ENCODE measurements at places on chromosomes 7 and 10. TPM values are rescaled to one million over a fixed set of nuclear protein-coding genes. Genes with fewer than 3 reads are reported as not detected.
A peak's percentile ranks its signal among the peaks of the same experiment; 100 is the strongest.

DNA sequence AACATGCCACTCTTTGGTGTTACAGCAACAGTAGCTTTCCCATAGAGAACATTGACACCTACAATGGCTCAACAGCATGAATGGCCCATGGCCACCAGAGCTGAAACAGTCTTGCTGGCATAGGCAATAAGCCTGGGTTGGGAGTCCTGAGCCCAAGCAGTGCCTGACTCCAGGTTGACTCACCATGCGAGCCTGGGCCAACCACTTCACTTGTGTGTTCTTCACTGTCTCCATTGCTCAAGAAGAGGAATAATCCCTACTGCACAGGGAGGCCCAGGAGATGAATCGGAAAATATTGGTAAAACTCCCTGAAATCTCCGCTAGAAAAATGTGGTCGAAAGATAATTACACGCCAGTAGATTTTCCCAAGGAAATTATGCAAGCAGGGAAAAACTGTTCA is 89.2 kb upstream of the INHBA start:
- peaks cover 1% of the 10 kb centered on the region for H3K36me3 ChIP-seq
- H3K4me1 ChIP-seq = no peaks in the 10 kb centered on the region
- no peak for DNase-seq
- no peak overlapping the region for H3K4me3 ChIP-seq
- no peaks in the 10 kb centered on the region for H3K27me3 ChIP-seq
- no peak overlapping the region for H3K27ac ChIP-seq

DNA sequence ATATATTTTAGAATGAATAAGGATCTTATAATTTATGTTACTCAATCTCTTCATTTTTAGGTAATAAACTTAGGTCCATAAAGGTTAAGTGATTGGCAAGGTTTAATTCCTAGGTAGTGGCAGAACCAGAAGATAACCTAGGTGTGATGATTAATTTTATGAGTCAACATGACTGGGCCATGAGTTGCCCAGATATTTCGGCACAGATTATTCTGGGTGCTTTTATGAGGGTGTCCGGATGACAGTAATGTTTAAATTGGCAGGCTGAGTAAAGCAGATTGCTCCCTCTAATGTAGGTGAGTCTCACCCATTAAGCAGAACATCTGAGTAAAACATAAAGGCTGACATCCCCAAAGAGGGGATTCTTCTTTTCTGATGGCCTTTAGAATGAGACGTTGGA is 1349.3 kb upstream of the CELF2 start:
- no peak overlapping the region for H3K27ac ChIP-seq
- no peak overlapping the region for H3K4me3 ChIP-seq
- H3K27me3 ChIP-seq = no peaks in the 10 kb centered on the region
- no peak for DNase-seq
- H3K4me1 ChIP-seq = no peaks in the 10 kb centered on the region

GRCh38 chr7:140212100-140212881 is 35.5 kb upstream of the KDM7A start:
- H3K4me3 ChIP-seq = peak overlapping the region; percentile 16
- H3K4me1 ChIP-seq = peaks cover 73% of the 10 kb centered on the region
- H3K27me3 ChIP-seq = no peaks in the 10 kb centered on the region
- peak; percentile 82 for DNase-seq
- H3K36me3 ChIP-seq = no peaks in the 10 kb centered on the region

GRCh38 chr10:29120216-29120615 is 168.7 kb upstream of the LYZL1 start:
- H3K36me3 ChIP-seq = no peaks in the 10 kb centered on the region
- H3K27me3 ChIP-seq = no peaks in the 10 kb centered on the region
- DNase-seq = no peak
- H3K4me1 ChIP-seq = no peaks in the 10 kb centered on the region
- no peak overlapping the region for H3K27ac ChIP-seq
- H3K4me3 ChIP-seq = no peak overlapping the region

- no peak overlapping the region for H3K4me3 ChIP-seq
- no peaks in the 10 kb centered on the region for H3K4me1 ChIP-seq
- no peak for DNase-seq
- no peaks in the 10 kb centered on the region for H3K36me3 ChIP-seq
Measured at GRCh38 chr7:157651366-157652160, 314.8 kb downstream of the DNAJB6 start.

GRCh38 chr7:32256376-32256775 is 186.2 kb upstream of the PDE1C start:
- no peaks in the 10 kb centered on the region for H3K27me3 ChIP-seq
- H3K27ac ChIP-seq = no peak overlapping the region
- no peak overlapping the region for H3K4me3 ChIP-seq
- no peaks in the 10 kb centered on the region for H3K4me1 ChIP-seq
- no peaks in the 10 kb centered on the region for H3K36me3 ChIP-seq

DNA sequence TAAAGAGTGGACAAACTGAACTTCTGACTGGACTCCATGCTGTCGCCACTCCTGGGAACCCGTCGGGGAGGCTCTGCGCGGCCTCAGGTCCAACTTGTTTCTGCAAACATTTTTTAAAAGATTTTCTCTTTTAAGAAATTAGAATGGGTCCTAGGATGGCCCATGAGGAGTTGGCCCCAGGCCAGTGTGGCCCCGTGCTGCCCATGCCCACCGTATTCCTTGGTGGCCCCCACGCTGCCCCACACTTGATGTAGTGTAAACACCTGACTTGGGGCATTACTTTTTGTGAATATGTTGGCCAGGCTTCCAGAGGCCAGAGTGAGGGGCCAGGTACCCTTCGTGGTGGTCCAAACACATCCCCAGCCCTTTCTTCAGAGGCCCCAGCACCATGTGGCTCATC is 19.3 kb downstream of the ZNF316 start:
- H3K36me3 ChIP-seq = peaks cover 31% of the 10 kb centered on the region
- H3K4me1 ChIP-seq = no peaks in the 10 kb centered on the region
- no peak overlapping the region for H3K4me3 ChIP-seq
- H3K27me3 ChIP-seq = no peaks in the 10 kb centered on the region
- H3K27ac ChIP-seq = no peak overlapping the region

DNA sequence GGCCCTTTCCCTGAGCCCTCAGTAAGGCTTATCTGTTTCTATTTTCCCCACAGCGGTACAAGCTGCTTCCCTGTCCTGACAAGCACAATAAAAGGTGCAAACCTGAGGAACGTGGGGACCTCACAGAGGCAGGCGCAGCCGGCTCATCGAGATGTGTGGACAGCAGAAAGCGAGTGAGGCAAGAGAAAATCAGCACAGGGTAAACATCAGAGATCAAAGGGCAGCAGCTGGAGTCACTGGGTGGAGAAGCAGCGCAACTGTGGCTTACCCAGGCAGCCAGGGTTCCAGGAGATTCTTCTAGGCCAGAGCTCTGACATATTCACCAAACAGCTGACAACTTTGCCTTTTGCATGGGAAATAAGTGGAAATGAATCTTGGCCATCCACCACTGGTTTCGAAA is 212.6 kb downstream of the WDR11 start:
- H3K27ac ChIP-seq = no peak overlapping the region
- DNase-seq = no peak
- no peaks in the 10 kb centered on the region for H3K27me3 ChIP-seq
- H3K36me3 ChIP-seq = no peaks in the 10 kb centered on the region
- H3K4me1 ChIP-seq = no peaks in the 10 kb centered on the region

DNA sequence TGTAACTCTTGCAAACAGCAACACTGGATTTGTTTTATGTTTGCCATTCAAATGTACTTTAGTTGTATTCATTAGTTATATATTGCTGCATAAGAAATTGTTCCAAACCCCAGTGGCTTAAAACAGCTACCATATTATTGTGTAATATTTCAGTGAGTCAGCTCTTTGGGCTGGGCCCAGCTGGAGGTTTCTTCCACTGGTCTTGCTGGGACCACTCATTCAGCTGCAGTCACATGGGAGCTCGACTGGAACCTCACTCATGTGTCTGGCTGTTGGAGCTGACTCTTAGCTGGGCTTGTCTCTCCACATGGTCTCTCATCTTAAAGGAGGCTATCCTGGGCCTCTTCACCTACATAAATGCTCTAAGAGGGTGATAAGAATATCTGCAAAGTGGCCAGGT is 23.2 kb upstream of the PIP4K2A start:
- no peaks in the 10 kb centered on the region for H3K4me1 ChIP-seq
- H3K36me3 ChIP-seq = no peaks in the 10 kb centered on the region
- peaks cover 8% of the 10 kb centered on the region for H3K27me3 ChIP-seq
- H3K4me3 ChIP-seq = no peak overlapping the region

DNA sequence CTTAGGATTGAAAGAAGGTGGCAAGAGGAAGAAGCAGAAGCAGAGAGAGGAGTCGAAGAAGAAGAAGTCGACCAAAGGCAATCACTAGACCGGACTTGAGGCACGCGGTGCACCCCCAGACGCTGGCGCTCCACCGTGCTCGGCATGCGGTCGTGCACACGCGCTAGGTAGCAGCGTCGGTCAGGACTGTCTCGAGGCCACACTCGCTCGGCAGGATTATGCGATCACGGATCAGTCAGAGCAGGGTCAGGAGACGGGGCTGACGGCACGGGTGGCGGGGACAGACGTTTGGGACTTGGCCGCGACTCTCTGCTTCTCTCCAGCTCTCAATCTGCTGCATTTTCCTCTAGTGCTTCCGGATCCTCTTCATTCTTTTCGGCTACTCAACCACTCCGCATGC is 79.2 kb downstream of the DNAJB6 start:
- H3K36me3 ChIP-seq = peaks cover 17% of the 10 kb centered on the region
- H3K27me3 ChIP-seq = no peaks in the 10 kb centered on the region
- H3K4me1 ChIP-seq = peaks cover 10% of the 10 kb centered on the region
- no peak overlapping the region for H3K4me3 ChIP-seq
- no peak for DNase-seq
- H3K27ac ChIP-seq = no peak overlapping the region

DNA sequence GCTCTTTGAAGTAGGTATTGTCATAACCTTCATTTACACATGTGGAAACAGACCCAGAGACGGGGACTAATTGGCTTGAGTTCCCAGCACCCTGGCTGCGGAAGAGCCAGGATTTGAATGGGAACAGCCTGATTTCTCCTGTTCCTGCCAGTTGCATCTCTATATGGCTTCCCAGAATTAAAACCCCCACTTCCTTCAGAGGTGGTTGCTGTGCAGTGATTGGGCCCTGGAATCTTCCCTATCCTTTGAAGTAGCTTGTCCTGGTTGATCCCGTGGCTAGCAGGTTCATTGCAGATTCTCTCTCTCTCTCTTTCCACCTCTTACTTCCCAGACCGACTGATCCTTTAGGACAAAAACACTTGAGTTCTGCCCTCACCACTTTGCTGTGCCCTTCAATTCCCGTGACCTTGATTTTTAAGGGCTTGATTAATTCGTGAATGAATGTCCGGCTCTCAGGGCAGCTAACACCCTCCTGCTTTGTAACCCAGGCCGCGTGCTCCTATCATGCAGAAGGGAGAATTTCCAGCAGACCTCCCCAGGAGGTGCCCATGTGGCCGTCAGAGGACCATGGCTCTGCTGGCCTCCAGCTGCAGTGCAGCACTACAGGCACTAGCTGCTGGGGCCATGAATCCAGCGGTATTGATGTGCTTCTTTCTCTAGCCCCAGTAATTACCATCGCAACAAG is 120.6 kb upstream of the AGK start:
- no peak overlapping the region for H3K4me3 ChIP-seq
- no peak for DNase-seq
- H3K27ac ChIP-seq = no peak overlapping the region
- no peaks in the 10 kb centered on the region for H3K36me3 ChIP-seq
- peaks cover 15% of the 10 kb centered on the region for H3K27me3 ChIP-seq

- H3K27ac ChIP-seq = no peak overlapping the region
- H3K4me3 ChIP-seq = no peak overlapping the region
- no peaks in the 10 kb centered on the region for H3K4me1 ChIP-seq
- peaks cover 22% of the 10 kb centered on the region for H3K27me3 ChIP-seq
- no peak for DNase-seq
- H3K36me3 ChIP-seq = no peaks in the 10 kb centered on the region
Measured at GRCh38 chr7:36224934-36225858, 72.1 kb downstream of the EEPD1 start.

DNA sequence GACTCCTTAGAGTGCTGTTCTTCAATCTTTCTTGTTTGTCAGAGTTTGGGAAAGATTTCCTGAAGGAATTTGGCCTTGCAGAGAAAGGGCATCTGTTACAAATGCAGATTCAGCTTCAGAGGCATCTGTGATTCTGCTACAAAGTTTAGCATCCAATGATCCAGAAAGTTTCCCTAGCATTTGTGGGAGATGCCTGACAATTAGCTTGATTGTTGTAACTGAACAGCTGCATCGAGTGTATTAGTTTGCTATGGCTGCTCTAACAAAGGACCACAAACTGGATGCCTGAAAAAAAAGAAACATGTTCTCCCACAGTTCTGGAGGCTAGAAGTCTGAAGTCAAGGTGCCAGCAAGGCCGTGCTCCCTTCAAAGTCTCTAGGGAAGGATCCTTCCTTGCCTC is 365.1 kb downstream of the GRID1 start:
- no peaks in the 10 kb centered on the region for H3K36me3 ChIP-seq
- no peak overlapping the region for H3K4me3 ChIP-seq
- no peak overlapping the region for H3K27ac ChIP-seq
- no peaks in the 10 kb centered on the region for H3K4me1 ChIP-seq
- no peak for DNase-seq

DNA sequence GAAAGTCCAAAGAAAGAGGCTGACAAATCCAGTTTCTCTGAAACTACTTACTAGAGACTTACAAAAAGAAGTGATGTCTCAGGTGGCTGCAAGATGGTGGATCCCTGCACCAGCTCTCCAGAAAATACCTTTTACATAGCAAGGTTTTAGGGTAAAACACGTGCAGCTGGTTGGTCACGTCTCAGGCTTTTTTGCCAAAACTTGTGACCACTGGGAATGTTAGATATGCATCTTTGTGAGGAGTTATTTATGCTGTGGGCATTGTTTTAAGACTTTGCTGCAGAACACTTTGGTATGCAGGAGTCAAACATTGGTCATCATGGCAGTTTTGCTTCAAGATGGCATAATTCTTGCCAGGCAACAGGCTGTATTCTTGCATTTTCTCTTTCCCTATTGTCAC is 1352.8 kb downstream of the REEP3 start:
- H3K4me3 ChIP-seq = no peak overlapping the region
- no peaks in the 10 kb centered on the region for H3K27me3 ChIP-seq
- H3K36me3 ChIP-seq = no peaks in the 10 kb centered on the region
- no peak for DNase-seq
- H3K27ac ChIP-seq = no peak overlapping the region

GRCh38 chr7:105786520-105787470 is 89.6 kb downstream of the ATXN7L1 start:
- no peak for DNase-seq
- H3K36me3 ChIP-seq = no peaks in the 10 kb centered on the region
- H3K27me3 ChIP-seq = peaks cover 16% of the 10 kb centered on the region

GRCh38 chr7:43937444-43937843 is 11.2 kb downstream of the UBE2D4 start:
- no peaks in the 10 kb centered on the region for H3K27me3 ChIP-seq
- DNase-seq = no peak
- no peaks in the 10 kb centered on the region for H3K36me3 ChIP-seq
- H3K4me1 ChIP-seq = no peaks in the 10 kb centered on the region
- no peak overlapping the region for H3K27ac ChIP-seq

Gene TWIST1
- 7.5 TPM for total RNA-seq

Gene EIF5AL1
- 0.45 TPM for total RNA-seq

Gene LIPF
- total RNA-seq = not detected

Gene HMX3
- not detected for total RNA-seq
